Kidney epithelial cell (primary cell): ENCODE measurements at places on chromosomes 3 and 15.

GRCh38 chr3:42037318-42037945, 53.7 kb upstream of the TRAK1 start:
- no peak for DNase-seq

- DNase-seq: no peak
Measured at GRCh38 chr3:135229018-135229495, 434.0 kb downstream of the EPHB1 start.

DNA sequence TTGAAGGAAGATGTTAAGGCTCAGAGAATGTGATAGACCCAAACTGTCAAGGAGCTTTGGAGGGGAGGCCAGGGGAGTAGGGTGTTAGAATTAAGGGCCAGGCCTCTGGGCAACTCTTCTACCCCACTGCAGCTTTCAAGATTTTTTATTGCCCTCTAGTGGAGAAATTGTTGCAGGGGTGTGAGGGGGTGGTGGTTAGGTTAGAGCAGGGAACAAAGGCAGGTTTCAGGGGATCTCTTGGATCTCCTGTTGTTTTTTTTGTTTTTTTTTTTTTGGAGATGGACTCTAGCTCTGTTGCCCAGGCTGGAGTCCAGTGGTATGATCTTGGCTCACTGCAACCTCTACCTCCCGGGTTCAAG, 1.4 kb upstream of the SEC13 start:
- DNase-seq: no peak

DNA sequence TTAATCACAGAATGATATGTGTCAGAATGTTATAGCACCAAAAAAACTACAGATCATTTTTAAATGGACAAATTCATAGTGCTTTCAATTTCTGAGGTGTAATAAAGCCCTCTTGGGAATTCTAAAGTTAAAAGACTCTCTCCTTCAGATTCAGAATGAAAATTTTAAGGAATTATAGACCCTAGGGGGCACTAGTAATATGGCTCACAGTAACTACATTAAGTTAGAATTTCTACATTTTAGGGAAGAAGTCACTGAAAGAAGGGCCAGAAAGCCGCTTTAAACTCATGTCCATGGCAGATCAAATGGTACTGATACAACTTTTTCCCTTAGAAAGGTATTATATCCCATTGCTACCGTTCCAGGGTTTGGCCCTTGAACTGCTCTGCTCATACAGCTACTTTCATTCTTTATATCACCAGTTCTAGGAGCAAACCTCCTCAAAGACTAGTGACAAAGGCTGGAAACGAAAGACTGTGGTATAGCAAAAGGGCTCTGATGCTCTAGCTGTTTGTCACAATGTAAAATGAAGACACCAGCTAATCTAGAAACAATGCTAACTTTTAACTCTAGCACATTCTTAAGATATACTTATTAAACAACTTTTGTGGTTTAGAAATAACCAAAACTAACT, 18.1 kb downstream of the DAZL start:
- no peak for DNase-seq

DNA sequence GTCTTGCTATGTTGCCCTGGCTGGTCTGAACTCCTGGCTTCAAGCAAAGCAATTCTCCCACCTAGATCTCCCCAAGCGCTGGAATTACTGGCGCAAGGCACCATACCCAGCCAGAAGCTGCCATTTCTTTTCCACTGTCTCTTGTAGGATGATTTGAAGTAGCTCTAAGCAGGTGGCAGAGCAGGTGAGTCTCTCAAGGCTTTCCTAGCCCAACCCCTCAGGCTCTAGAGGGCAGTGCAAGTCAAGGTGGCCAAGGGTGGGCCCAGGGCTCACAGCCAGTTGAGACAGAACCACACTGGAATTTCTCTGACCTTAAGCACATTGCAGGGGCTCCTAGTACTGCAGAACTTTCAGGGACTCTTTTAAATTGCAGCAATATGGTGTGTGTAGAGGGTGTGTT, 15.6 kb upstream of the DAG1 start:
- no peak for DNase-seq

GRCh38 chr3:190481779-190482178, 32.1 kb upstream of the TMEM207 start:
- no peak for DNase-seq

DNA sequence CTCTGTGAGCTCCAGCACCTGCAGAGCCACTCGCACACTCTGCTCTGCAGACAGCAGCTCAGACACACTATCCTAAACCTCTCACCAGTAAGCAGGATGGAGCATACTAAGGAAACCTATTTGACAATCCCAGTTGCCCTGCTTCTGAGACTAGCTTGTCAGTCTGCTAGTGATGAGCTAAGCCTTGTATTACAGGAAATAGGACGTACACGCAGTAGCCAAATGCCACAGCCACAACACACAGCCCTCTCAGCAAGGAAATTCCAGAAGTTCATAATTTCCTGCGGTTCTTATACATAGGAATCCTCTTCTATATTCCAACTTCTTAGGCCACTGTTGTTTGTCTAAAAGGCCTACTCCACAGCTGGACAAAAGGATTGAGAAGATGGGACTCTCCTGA, 74.5 kb downstream of the MYLK start:
- no peak for DNase-seq

- DNase-seq: peak; percentile 10
Measured at GRCh38 chr3:182738583-182739411, 54.5 kb upstream of the ATP11B start.

DNA sequence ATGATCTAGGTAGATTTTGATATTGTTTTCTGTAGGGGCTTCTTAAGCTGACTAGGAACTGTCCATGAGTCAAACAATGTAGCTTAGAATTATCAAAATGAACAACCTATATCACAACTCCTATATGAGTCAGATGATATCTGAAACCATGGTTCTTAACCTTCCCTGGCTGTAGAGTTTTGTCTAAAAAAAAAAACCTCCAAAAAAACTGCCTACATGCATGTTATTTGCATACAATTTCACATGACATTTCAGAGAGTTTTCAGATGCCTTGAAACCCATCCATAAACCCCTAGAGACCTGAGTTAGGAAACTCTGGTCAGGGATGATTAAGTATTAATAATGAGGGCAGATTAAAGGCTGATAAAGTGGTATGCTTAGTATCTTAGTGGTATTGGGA, 157.0 kb downstream of the CHST2 start:
- no peak for DNase-seq

DNA sequence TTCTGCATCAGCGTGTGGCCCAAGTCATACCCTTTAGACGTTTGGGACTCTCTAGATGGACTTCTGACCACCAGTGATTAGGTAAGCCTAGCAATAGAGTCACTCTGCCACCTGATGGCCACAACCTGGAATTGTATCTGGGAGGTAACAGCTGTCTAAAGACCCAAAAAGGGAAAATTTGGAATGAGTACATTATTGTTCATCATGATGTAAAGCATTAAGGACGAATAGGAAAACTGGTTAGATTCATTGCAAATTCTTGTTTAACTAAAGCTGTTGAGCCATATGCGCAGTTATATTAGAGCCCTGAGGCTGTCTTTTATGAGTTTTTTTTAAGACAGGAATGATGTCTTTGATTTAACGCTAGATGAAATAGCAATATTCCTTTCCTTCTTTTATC, 63.6 kb downstream of the FAM81A start:
- DNase-seq: no peak

- no peak for DNase-seq
Measured at GRCh38 chr3:157023226-157023625, 136.7 kb downstream of the CCNL1 start.

DNA sequence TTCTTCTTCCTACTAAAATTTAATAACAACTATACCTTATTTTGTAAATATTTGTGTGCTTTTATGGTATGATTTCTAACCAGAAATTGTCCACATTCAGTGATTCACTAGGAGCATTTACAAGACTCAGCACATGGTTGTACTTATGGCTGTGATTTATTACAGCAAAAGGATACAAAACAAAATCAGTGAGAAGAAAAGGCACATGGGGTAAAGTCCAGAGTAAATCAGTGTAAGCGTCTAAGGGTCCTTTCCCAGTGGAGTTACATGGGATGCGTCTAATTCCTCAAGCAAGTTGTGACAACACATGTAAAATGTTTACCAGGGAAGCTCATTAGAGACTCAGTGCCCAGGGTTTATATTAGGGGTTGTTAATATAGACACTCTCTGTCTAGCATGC, 31.1 kb downstream of the RNF13 start:
- no peak for DNase-seq

DNA sequence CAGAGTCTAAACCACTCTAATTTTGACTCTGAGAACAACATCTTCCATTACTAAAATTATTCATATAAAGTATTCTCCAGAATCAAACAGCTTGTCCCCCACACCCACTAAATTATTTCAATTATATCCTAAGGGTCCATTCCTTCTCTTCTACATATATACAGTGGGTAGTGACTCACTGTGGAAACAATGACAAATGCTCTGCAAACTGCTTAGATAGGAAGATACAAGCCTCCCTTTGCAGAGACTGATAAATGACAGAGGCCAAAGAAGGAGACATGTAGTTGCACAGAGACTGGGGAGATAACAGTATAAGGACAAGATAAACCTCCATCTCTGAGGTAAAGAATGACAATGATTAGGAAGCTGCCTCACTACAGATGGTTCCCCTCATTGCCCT, 1087.4 kb downstream of the AGBL1 start:
- no peak for DNase-seq

DNA sequence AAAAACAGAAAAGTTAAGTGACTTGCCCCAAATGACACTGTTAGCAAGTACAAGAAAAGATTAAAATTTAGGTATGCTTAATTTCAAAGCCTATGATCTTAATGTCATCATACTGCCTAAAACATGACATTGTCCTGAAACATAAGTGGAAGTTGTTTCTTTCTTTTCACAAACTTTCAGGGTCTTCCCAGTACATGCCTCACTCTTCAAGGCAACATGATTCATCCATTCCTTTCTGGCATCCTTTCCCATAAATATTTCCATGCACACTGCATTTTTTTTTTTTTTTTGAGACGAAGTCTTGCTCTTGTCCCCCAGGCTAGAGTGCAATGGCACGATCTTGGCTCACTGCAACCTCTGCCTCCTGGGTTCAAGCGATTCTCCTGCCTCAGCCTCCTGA, 42.5 kb upstream of the KPNA4 start:
- DNase-seq: no peak

GRCh38 chr3:196115678-196116083, 33.8 kb upstream of the TFRC start:
- DNase-seq: no peak

GRCh38 chr3:70464876-70465275, 152.4 kb upstream of the MDFIC2 start:
- no peak for DNase-seq

GRCh38 chr3:132964266-132964665, 73.9 kb upstream of the TMEM108 start:
- no peak for DNase-seq

GRCh38 chr3:106860182-106860581, 517.1 kb upstream of the CCDC54 start:
- DNase-seq: no peak

- no peak for DNase-seq
Measured at GRCh38 chr3:138465451-138465850, 31.0 kb downstream of the ESYT3 start.

GRCh38 chr3:184781801-184782200, 30.2 kb upstream of the VPS8 start:
- no peak for DNase-seq

- no peak for DNase-seq
Measured at GRCh38 chr3:141093971-141094684, 43.0 kb downstream of the SPSB4 start.

DNA sequence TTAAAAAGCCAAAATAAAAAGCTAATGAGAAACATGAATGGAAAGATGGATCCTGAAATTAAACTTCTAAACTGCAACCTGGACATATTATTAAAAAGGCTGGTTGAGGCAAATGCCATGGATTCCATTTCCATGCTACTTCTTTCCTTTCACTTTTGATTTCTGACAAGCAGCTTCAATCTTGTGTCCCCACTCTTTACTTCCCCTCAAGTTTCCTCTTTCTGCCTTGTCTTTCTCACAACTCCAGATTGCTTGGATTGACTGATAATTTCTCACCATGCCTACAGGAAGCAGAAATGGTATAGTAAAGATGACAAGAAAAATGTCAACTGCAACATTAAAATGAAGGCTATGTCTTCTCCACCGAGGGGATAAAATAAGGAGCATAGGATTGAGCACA, 1136.7 kb downstream of the TUSC7 start:
- no peak for DNase-seq

- no peak for DNase-seq
Measured at GRCh38 chr15:89416339-89417183, 79.8 kb downstream of the RHCG start.

DNA sequence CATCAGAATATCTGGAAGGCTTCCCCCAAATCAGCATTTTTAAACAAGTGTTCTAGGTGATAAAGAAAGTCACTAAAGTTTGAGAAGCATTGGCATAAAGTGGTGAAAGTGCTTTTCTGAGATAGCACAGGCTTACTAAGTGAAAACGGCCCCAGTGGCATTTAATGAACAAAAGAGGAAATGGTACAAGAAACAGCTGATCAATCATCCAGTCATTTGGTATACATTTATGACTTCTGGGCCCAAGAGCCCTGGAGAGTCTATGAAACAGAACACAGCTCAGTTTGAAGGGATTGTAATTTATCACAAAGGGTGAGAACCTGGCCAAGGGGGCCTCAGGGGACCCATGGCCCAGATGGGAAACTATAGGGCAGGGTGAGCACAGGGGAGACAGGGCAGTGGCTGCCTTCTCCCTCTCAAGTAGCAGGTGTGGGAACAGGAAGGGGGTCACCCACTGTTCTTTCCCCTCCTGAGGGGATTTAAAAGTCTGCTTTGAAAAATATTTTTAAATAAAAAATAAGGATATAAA, 265.5 kb upstream of the ROPN1 start:
- DNase-seq: no peak

- DNase-seq: no peak
Measured at GRCh38 chr3:117926819-117927218, 1107.8 kb downstream of the IGSF11 start.

- no peak for DNase-seq
Measured at GRCh38 chr15:87570206-87570605, 686.3 kb downstream of the NTRK3 start.

- no peak for DNase-seq
Measured at GRCh38 chr15:57561041-57561711, 30.5 kb upstream of the MYZAP start.

GRCh38 chr3:158679547-158680000, 7.1 kb upstream of the LXN start:
- DNase-seq: no peak

GRCh38 chr15:89809093-89809786, 5.4 kb downstream of the ANPEP start:
- DNase-seq: no peak

GRCh38 chr15:33104212-33104611, 90.3 kb downstream of the FMN1 start:
- peak; percentile 42 for DNase-seq

- no peak for DNase-seq
Measured at GRCh38 chr15:46710401-46710960, 1006.8 kb upstream of the SEMA6D start.

DNA sequence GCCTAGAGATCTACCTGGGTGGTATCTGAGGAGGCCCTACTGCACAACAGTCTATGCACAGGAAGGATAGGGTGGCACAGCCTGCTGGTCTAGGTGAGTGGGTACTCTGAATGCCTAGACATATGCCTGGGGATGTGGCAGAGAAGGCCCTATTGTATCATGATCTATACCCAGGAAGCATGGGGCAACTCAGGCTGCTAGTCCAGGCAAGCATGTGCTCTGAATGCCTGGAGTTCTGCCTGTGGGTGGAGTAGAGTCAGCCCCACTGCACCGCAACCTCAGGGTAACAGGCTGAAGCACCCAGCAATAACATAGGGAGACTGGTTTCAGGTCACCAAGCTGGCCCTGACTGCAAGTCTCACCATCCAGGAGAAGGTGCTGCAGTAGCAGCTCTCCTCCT, 224.7 kb downstream of the MFSD1 start:
- DNase-seq: no peak

- no peak for DNase-seq
Measured at GRCh38 chr15:71125831-71126450, 10.7 kb downstream of the THSD4 start.
